ENCODE measurements at places on chromosomes 2 and 18.

DNA sequence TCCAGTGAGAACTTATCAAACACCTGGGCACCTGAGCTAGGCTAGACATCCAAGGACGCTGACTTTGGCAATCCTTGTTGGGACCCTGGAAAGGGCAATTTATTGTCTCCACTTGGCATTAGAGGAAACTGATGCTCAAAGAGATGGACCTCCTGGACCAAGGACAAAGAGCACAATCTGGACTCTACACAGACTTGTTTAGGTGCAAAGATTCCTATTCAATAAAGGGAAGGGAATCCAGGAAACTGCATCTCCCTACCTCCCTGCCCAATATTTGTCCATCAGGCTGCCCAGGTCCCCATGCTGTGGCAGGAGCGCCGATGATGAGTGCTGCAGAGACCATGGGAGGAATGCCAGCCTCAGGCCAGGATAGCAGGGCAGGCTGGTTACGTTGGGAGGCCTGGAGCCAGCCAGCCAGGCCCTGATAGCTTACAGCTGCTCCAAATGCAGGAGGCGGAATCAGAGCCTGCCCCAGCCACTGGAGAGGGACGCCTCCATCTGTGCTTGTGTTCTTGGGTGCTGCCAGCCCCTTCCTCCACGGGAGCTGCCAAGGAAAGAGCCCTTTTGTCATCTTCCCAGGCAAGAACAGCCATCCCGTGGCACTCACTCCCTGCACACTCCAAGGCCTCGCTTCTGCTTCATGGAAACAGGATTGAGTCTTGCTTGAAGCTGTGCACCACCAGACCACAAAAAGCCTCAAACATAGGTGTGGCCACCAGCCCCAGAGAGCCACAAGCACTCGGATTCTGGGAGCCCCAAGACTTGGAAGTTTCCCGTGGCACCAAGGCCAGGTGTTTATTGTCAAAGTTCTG, 60.0 kb downstream of the HS1BP3 start:
- DNase-seq: no peak

- no peak for DNase-seq
These were observed at the start of gene TMEM247 for GRCh38 chr2:46479265-46479664. Gene TMEM247, plus strand, starts transcription at chr2:46479565.

DNA sequence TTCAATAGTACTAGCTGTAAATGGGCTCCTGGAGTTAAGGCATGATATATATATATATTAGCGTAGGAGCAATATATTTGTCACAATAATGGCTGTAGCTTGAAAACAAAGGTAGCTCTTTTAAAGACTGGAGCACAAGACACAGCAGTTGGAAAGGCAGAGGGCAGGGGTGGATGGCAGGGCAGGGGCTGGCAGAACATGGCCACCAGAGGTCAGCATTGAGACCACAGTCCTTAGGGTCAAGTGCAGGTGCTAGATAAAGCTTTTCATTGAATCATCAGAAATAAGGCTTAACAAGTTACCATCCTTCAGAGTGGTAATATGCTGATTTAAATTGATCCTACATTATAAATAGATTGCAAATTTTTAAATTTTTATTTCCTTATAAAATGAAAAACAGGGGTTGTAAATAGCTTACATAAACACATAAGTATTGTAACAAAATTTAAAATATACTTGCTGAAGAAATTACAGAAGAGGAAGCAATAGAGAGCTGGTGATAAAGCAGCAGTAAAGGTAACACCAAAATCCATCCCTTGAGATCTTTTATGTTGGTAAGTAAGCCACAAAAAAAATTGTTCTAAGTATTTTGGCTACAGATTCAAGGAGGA, 161.2 kb upstream of the PIEZO2 start:
- no peak for DNase-seq

DNA sequence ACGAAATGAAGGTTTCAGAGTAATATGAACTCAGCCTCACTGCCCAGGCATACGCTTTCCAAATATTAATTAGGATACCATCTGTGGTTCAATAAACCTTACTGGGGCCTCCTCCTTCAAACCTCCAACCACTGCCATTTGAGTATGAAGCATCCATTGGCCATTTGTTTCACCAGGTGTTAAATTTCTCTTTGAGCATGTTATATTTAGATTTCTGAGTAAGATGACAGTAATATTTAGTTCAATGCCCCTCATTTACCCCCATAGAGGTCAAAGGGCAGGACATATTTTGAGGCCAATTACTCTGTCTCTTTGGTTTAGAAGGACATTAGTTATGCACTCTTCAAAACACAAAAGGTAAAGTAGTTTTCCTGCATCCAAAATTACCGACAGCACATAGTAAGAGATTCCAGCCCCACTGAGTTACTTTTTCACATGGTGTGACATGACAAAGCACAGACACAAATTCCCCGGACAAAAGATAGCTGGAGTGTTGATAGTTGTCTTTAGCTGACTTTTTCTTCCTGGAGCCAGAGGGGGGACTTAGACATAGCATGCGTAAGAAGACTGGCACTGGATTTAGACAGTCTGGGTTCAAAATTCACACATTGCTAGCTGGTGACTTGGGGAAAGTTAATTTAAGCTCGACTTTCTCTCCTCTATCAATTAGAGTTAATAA, 33.1 kb upstream of the LNPK start:
- no peak for DNase-seq

DNA sequence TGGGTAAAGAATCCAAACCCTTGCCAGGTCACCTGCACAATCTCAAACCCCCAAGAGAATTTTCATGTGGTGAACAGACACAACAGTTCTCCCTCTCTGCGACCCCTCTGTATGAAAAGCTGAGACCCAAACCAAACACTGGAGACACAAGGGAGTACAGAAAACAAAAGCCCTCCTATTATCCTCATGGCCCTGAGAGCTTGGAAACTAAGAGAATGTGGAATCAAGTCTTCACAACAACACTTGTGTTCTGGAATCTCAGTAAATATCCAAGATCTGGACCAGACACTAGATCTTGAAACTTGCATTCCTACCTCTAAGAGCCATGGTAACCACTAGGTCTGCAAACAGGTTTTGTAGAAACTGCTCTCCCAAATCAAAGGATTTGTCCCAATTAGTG, 50.1 kb upstream of the CCDC150 start:
- DNase-seq: no peak

- DNase-seq: no peak
These were observed 106.4 kb downstream of the PID1 start for GRCh38 chr2:229164545-229165249.

DNA sequence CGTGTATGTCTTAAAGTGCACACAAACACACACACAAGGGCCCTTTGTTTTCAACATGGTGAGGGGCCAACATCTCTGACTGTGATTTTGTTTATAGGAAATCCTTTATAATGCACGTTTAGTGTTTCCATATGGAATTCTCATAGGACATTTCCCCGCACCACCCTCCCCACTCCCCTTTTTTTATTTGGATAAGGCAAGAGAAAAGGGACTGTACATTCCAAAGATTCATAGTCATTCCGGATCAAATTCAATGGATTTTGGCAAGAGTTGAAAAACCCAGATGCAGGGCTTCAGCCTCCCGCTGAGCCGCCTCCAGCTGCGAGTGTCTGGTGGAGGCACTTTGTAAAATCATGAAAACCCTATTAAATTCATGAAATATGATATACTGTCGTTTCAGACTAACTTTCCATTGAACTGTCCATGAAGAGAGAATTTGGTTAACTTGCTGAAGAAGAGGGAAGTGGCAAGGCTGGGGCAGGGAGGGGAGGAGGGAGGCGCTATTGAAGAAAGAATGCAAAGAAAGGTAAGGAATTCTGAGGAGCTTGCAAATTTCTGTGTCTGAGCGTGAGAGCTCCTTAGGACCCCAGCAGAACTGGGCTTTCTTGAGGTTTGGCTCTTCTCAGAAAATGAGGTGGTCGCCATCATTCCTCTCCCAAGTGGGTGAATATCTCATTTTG, 25.8 kb upstream of the SLC14A2 start:
- no peak for DNase-seq

DNA sequence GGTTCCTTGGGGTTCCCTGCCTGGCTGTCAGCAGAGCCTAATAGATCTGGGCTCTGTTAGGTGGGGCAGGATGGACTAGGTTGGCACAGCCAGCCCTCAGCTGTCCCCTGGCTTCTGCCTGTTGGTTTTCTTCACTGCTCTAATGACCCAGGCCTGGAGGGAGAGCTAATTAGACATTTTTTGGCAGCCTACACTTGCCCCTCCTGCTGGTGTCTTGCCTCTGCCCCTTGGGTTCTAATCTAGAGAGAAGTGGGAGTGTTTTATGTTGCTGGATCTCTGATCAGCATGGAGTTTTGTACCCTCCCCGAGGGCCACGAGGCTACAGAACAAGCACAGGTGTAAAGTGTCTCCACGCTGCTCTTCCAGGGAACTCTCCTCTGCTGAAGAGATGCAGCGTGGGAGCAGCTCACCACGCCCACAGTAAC, 199.4 kb upstream of the RASGRP3 start:
- no peak for DNase-seq

- DNase-seq: no peak
These were observed 770.7 kb upstream of the ID2 start for GRCh38 chr2:7911196-7911595.

DNA sequence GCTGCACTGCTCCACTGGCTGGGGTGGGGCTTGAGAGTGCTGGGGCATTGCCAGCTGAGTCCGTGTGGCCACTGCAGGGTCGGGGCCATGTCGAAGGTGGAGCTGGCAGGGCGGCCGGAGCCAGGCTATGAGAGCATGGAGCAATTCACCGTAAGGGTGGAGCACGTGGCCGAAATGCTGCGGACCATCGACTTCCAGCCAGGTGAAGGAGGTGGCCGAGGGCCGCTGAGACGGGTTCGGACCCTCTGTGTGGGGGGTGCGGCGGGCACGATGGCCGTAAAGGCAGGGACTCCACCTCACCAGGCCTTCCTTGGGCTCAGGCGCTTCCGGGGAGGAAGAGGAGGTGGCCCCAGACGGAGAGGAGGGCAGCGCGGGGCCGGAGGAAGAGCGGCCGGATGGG, 2.1 kb downstream of the UCN start:
- no peak for DNase-seq

- no peak for DNase-seq
These were observed 170.6 kb downstream of the EVA1A start for GRCh38 chr2:75390169-75390568.

DNA sequence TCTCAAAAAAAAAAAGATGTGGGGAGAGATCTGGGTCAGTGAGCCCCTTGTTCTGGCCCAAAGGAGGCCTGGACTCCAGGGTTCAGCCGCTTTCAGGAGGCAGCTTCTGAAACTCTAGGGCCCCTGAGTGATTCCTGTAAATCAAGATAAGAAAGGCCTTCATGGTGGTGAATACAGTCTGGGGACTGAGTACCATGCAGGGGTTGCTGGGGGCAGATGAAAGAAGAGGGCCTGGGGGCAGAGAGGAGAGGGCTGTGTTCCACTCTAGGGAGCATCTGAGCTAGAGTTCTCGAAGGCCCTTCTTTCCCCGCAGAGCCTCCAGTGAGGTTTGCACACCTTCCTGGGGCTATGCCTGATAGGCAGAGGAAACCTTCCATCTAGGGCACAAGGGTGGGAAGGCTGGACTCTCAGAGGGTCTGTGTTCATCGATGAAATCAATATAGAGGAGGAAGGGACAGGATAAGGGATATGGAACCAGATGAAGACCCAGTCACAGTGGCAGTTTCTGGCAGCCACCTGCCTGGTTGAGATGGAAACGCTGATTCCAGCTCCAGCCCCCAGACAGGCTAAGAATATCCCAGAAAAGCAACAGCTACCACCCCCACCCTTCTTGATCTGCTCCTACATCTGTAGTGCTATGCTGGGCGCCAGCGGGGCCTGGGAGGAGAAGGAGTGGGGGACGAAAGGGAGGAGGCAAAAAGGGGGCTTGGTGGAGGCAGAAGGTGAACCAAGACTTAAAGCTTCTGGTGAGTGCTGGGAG, 4.7 kb upstream of the CDK5R2 start:
- no peak for DNase-seq

GRCh38 chr2:88638743-88639142, 11.5 kb upstream of the EIF2AK3 start:
- DNase-seq: no peak

DNA sequence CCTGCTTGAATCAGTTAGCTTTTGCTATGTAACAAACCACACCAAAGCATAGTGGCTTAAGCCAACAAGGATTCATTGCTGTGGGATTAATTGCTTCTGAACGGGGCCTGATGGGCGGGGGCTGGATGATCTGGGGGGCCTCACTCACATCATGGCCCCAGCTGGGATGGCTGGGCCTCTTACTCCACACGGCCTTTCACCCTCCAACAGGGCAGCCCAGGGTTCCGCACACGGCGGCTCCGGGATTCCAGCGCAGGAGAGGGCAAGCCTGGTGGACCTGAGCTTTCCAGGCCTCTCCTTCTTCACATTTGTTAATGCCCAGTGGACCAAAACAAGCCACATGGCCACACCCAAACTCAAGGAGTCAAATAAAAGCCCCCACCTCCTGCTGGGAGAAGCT, 86.3 kb upstream of the PHLPP1 start:
- no peak for DNase-seq

DNA sequence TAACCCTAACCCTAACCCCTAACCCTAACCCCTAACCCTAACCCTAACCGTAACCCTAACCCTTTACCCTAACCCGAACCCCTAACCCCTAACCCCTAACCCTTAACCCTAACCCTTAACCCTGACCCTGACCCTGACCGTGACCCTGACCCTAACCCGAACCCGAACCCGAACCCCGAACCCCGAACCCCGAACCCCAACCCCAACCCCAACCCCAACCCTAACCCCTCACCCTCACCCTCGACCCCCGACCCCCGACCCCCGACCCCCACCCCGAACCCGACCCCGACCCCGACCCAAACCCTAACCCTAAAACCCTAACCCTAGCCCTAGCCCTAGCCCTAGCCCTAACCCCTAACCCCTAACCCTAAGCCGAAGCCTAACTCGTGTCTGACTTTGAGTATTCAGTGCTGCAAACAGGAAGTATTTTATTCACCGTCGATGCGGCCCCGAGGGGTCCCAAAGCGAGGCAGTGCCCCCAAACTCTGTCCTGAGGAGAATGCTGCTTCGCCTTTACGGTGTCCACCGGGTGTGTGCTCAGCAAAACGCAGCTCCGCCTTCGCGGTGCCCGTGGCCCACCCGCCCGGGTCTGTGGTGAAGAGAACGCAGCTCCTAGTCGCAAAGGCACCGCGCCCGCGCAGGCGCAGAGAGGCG, 36.0 kb downstream of the FAM110C start:
- DNase-seq: no peak

DNA sequence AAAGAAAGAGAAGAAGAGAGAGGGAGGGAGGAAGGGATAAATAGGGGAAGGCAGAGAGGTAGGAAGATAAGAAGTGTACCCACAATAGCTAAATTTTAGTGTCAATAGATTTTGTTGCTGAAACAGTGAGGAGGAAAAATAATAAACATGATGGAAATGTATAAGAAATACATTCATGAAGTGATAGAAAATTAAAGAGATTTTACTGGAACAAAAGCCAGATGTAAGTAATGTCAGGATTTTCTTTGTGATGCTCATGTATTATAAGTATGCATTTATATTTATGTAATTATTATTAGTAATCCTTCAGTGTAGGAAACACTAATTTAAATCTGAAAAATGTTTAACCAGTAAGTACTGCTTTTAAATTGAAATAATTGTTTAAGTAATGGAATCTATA, 1125.2 kb upstream of the FANCL start:
- no peak for DNase-seq

GRCh38 chr2:133415210-133415876, 152.9 kb downstream of the NCKAP5 start:
- DNase-seq: no peak
